ENCODE measurements at places on chromosomes 12 and 14.

- DNase-seq, result no peak
Observed at GRCh38 chr14:104206281-104206904, 68.0 kb downstream of the KIF26A start.

- no peak for DNase-seq
Observed at GRCh38 chr12:64824130-64824499, 332 bp upstream of the TBC1D30 start.

DNA sequence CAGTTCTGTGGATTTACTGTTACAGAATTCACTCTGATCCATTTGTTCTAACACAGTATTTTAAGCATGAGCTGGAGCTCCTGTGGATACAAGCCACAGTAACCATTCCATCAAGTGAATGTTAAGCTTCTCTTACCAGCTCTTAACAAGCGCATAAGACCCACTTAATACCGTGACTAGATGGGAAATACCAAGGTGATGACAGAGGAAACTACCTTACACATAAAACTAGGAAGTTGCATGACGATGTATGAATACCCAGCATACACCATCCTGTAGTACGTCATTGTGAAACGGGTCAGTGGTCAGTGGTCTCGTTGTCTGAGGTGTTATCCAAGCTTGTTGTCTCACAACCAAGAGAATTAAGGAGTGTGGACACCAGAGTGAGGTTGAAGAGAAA is 2.0 kb upstream of the GALC start:
- DNase-seq, result no peak

DNA sequence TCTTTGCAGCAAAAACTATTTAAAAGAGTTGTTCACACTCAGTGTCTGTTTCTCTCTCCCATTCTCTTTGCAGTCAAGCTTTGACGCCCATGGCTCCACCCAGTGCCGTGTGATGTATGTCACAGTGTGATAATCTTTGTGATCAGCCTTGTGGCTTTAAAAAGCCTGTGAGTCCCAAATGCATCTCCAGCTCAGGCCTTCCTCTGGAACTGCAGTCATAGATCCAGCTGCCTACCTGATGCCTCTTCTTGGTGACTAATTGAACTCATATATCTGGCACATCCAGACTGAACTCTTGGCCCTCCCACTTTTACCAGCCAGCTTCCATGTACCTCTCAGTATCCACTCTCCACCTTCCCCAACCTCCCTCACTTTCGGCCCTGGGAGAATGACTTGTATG is 182.8 kb upstream of the ARHGAP5 start:
- no peak for DNase-seq

- no peak for DNase-seq
Observed at GRCh38 chr12:114481200-114481535, 75.2 kb upstream of the TBX5 start.

GRCh38 chr14:23352506-23353432 is at the start of gene SLC22A17:
TSS of gene SLC22A17 (minus strand) at chr14:23352887.
- peak; percentile 67 for DNase-seq

All from naive thymus-derived CD4-positive, alpha-beta T cell (primary cell).